ENCODE measurements at places on chromosomes 12 and 14.

GRCh38 chr14:33510063-33510481, 440.8 kb downstream of the EGLN3 start:
- DNase-seq: no peak

- no peak for DNase-seq
Measured at GRCh38 chr12:45400991-45401390, 185.1 kb downstream of the ANO6 start.

DNA sequence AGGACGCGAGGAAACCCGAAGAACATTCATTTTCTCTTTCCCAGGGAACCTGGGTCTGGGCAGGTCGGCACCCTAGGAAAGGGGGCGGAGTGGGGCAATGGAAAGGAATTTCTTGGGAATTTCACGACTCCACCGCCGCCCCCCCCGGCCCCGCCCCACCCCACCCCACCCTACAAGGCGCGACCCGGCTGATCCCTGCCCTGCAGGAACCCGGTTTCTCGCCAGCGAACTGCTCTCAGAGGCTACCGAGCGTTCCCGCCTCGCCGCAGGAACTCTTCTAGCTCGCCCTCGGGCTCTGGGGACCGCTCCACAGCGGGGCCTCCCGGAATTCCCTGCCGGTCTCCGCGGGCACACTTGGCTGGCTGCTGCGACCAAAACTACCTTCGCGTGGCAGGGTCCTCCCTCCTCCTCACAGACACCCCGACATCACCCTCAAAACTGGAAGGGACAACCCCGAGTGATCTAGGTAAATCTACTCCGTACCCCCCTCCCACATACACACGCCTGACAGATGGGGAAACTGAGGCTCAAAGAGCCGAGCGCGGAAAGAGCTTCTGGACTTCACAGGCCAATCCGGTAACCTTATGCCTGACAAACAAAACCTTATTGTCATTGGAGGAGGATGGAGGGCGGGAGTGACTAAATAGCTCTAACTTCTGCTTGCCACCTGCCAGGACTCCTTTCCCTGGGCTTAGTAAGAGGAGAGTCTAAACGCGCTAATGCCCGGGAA, 785 bp upstream of the ACTN1 start:
- no peak for DNase-seq

DNA sequence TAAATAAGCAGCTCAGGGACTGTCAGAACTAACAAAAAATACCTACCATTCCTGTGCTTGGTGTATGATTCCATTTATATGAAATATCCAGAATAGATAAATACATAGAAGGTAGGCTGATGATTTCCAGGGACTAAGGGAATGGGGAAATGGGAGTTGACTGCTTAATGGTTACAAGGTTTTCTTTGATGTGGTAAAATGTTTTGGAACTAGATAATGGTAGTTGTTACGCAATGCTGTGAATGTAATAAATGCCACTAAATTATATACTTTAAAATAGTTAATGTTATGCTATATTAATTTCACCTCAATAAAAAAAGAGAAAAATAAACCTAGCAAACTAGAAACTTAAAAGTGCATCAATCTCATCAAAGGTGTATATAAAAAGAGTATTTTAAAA, 41.1 kb downstream of the CEP83 start:
- DNase-seq: no peak

GRCh38 chr12:65067383-65067782, 53.7 kb downstream of the WIF1 start:
- no peak for DNase-seq

DNA sequence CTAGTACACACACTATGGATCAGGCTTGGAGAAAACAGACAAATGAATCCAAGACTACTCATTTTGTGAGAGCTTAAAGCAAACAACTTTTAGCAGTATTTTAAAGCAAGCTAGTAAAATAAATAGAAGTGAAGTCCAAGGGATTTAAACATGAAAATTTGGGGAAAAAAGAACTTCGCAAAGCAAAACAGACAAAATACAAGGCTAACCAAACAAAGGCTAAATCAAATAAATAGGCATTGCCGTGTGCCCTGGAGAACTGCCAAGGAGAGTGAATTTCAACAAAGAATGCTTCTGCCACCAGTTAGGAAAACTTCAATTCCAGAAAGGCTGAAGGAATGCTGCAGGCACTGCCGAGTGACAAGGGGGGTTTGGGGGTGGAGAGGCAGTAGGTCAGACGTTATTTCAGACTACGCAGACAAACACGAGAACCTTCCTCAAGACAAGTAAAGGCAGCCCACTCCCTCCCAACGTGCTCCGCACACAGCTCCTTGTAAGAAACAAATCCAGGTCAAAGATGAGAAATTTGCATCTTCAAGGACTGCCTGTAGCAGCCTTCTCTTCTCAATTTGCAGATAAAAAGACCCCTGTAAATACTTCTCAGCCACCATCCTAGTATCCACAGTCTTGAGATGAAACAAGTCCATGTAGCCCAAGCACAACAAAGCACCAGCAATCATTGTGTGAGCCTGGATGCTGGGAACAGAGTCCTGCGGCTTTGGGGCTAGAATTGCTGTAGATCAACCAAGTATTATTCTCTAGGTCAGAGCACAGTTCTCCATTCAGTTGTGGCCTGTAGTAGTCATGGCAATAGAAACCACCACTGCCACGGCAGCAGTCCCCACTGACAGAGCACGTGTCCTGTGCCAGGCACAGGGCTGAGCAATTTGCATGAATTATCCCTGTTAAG, 43.3 kb downstream of the EFCAB11 start:
- no peak for DNase-seq

DNA sequence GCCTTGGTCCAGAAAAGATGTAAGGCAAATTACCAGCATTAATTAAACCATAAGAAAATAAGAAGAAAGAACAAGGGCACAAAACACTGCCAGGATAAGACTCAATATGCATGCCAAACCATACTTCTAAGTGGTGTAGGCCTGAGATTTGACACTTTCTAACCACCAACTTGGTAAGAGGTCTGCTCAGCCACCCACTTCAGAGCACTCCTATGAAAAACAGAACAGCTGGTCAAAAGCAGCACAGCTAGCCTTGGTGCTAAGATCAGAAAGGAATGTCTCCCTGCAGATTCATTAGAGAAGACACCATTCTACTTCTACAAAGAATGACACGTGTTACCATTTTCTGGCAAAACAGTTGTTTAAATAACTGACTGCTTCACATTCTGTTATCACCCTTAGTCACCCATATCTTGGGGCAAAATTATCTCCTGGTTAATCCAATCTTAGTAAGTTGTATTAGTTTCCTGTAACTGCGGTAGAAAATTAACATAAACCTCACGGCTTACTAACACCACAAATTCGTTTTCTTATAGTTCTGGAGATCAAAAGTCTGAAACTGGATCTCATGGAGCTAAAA, 13.2 kb downstream of the RPS6KA5 start:
- no peak for DNase-seq

DNA sequence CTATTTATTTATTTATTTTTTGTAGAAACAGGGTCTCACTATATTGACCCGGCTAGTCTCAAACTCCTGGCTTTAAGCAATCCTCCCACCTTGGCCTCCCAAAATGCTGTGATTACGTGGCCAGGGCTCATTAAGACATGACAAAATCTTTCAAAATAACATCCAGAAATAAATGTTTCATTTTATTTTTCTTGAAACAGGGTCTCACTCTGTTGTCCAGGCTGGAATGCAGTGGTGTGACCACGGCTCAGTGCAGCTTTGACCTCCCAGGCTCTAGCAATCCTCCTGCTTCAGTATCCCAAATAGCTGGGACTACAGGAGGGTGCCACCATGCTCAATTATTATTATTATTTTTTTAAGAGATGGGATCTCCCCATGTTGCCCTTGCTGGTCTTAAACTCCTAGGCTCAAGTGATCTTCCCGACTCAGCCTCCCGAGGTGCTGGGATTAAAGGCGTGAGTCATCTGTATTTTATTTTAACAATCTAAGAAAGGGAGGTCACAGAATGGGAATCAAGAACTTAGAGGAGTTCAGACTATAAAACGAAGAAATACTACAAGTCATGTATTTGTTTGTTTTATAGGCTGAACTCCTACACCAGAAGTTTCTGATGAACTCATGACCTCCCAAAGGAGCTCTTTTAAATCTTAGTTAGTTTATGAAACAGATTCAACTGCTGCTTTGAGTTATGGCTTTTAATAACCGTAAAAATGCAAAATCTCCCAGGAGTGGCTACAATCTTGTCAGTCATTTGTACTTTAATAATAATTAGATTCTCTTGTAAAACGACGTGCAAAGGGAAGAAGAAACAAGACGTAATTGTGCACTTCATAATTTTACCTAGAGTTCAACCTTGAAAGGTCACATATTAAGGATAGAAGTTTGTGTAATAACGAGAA, 2.1 kb upstream of the TMEM263 start:
- no peak for DNase-seq

- DNase-seq: no peak
Measured at GRCh38 chr14:52227619-52228222, 39.8 kb upstream of the PTGDR start.

GRCh38 chr12:89645434-89645833, 63.2 kb downstream of the ATP2B1 start:
- no peak for DNase-seq

DNA sequence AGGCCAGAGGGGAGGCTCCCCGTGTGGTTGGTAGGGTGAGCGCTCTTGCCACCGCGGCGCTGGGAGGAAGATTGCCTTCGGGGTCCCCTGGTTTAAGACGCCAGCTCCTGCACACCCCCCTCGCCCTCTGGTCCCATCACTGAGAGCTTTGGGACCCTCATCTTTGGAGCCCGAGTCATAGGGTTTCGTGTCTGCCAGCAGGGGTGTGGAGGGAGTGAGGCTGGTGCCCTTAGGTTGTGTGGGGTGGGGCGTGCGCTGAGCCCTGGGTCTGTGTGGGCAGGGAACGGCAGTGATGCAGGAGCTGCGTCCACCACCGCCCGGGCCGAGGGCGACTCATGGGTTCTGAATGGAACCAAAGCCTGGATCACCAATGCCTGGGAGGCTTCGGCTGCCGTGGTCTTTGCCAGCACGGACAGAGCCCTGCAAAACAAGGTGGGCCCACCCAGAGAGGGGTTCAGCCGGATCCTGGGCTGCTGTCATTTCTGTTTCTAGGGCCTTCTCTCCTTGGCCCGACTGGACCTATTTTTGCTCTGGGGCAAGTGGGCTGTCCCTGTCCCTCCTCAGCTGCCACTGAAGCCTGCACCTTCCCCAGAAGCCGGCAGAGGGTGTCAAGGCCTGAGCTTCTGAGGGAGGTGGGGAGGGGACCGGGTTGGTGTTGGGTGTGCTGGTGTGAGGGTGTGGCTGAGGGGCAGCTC, 12.1 kb downstream of the ACADS start:
- DNase-seq: no peak

GRCh38 chr14:85118274-85118673, 411.7 kb upstream of the FLRT2 start:
- DNase-seq: no peak

- DNase-seq: no peak
Measured at GRCh38 chr12:82931349-82932116, 244.8 kb downstream of the TMTC2 start.

DNA sequence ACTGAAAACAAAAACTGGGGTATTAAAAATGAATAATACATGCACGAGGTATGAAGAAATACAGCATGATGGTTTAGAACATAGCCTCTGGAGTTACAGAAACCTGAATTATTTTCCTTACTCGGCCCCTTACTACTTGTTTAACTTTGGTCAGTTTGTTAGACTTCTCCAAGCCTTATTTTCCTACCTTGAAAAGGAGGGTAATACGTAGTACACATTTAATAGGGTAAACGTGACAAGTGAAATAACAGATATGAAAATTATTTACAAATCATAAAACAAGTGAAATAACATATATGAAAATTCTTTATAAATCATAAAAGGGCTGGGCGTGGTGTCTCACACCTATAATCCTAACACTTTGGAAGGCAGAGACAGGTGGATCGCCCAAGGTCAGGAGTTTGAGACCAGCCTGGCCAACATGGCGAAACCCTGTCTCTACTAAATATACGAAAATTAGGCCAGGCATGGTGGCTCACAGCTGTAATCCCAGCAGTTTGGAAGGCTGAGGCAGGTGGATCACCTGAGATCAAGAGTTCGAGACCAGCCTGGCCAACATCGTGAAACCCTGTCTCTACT, 11.4 kb upstream of the PKP2 start:
- no peak for DNase-seq

DNA sequence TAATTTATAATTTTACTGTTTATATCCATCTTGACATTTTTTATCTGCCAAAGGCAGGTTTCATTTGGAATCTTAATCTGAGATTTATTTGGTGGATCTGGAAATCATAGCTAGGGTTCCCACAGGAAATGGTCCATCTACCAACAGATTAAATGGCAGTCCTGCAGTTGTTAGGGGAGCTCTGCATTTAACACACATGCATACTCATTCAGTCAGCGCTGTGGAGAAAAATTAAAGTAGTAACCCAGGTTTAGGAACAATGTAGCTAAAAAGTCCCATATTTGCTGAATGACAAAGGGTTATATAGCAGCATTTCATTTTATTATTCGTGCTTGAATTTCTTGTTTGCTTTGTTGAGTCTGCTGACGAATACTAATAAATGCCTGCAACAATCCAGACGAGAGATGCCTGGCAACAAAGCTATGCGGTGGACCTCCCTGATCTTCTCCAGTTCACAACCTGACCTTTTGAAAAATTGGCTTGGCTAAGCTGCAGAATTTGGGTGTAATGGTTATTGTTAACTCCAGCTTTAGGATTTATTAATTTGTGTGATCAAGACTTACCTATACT, 59.8 kb downstream of the MIPOL1 start:
- no peak for DNase-seq

DNA sequence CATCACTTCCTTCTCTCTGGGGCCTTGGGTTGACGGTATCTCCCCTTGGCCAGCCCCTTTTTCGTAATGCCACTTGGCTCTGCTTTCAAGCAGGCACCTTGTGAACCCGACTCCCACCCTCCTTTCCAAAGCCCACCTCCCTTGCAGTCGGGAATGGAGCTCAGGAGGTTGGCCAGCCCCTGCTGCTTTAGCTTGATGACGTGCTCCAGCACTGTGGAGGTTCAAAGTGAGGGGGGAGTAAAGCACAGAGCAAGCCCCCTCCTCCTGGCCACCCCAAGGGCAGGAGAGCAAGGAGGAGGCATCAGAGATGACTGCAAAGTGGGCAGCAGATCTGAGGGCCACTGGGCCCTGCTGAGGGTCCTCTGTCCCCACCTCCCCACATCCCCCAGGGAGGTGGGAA, 103.4 kb downstream of the ZFP36L1 start:
- DNase-seq: no peak

- no peak for DNase-seq
Measured at GRCh38 chr12:121898287-121898686, 9.7 kb downstream of the PSMD9 start.

- no peak for DNase-seq
Measured at GRCh38 chr12:24496755-24497154, 452.1 kb downstream of the BCAT1 start.
